ENCODE measurements at places on chromosomes 16 and 17.
A peak's percentile ranks its signal among the peaks of the same experiment; 100 is the strongest.

- no peak for DNase-seq
Observed at GRCh38 chr16:53202398-53202797, 147.6 kb downstream of the CHD9 start.

DNA sequence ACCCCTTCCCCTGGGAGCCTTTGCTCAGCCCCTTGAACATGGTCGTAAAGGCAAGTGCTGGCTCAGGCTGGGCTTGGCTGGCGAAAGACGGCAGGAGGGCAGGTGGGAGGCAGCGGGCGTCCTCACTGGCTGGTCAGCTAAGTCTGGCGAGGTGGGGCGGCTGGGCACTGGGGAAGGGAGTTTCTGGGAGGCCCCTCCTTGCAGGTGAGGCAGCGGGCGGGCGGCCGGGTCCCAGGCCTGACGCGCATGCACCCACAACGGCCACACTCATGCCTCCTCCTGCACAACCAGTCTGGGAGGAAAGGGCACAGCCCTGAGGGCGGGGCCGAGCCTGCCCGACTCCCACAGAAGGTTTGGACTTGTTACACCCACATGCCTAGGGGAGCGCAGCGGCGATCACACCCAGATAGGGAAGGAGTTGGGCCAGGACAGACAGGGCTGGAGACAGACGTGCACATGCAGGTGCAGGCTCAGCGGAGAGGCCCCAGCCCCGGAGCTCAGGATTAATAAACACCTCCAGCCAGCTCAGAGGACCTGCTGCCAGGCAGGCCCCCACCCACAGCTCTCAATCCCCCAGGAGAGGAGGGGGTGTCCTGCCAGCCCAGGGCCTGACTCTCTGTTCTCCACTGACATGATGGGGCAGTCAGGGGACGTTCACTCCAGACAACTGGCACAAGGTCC is at the start of gene EVPL:
TSS of gene EVPL (minus strand) at position 148 of the 681 bp plus-strand sequence. CDS start at position 40, 108 bp downstream.
- no peak for DNase-seq

DNA sequence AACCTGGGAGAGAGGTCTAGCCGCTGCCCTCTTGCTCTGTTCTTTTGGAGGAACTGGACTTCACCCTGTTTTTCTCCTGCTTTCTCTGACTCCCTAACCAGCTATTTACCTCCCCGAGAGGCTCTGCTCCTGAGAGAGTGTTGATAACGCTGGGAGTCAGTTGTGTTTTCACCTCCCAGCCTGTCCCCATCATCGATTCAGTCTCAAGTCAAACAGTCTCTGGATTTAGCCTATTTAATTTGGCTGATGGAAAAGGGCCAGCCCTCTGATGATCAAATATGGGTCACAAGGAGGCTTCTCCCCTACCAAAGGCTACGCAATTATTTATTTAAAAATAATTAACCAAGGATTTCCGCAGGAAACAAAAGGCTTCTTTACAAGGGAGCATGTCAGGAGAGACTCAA is 31.8 kb downstream of the HNF1B start:
- DNase-seq: no peak

DNA sequence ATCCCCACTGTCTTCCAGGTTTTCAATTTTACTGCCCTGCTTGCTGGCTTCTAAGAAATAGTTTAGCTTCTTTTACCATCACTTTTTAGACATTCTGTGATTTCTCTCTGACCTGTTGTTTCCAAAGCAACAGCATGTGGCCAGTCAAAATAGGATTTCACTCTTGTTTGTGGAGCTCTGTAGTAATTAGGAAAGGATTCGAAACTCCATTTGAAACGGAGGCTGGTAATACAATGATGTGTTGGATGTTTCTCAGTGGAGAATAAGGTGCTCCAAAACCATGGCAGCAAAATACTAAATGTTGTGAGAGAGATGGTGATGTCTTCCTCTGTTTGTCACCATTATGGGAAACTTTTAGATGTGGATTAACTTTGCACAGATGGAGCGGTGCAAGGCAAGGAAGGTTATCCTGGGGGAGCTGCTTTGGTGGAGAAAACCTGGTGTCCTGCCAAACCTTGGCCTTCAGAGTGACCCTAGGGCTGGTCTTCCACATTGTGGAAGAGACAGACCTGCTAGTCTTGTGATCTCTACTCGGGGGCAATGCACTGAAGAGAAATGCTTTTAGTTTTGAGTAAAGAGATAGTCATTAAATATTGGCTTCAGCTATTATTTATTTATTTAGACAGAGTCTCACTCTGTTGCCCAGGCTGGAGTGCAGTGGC is 79.4 kb downstream of the PRKCA start:
- no peak for DNase-seq

GRCh38 chr16:19555938-19556771 is 652 bp downstream of the VPS35L start:
- DNase-seq: no peak

GRCh38 chr17:64115822-64116534 is 14.0 kb downstream of the ERN1 start:
- no peak for DNase-seq

- no peak for DNase-seq
Observed at GRCh38 chr17:17739388-17740066, 58.3 kb downstream of the RAI1 start.

DNA sequence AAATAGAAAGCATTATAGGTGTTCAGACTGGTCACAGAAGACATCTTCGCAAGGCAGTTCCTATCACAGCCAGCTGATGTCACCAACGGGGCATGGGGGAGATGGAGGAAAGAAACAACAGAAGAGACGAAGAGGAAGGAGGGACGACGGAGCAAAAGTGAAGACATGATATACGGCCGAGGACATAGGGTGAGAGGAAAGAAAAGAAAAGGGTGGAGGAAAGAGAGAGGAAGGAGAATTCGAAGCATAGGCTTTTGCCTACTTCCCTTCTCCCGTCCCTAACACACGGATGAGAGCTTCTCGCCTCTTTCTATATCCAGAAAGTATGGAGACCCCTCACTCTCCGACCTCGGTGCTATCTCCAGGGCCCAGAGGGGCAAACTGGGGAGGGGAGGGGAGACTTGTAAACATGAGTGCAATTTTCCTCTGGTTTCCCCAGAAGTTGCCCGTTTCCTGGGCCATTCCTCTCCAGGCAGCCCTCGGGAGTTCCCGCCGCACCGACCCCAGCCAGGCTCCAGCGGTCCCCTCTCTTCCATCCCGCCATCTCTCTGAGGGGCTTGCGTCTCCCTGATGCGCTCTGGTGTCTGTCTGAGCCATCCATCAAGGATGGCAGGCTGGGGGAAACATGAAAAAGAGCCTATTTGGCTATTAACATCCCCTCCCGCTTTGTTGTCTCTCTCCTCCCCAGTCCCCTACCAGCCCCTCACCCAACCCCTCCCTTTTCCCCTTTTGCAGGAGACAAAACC is 26.0 kb downstream of the COPZ2 start:
- DNase-seq: peak; percentile 67

DNA sequence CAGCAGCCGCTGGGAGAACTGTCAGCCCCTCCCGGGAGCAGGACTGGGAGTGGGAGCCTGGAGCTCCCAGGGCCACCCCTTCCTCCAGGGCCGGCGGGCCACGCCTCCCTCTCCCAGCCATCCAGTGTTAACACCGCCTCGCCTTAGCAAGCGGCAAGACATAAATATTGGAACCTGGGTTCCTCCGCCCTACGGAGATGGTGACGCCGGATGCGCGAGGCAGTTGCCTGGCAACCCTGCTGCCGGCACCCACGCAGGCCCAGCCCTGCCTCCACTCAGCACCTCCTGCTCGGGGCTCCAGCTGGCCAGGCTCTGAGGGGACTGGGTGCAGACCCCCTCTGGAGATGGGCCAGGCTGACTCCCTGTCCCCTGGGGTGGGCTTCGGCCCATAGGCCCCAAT is 27.4 kb upstream of the CACNA1H start:
- no peak for DNase-seq

GRCh38 chr16:62050793-62051192 is 14.6 kb upstream of the CDH8 start:
- DNase-seq: no peak

- no peak for DNase-seq
Observed at GRCh38 chr16:19479302-19479721, 42.6 kb downstream of the GDE1 start.

DNA sequence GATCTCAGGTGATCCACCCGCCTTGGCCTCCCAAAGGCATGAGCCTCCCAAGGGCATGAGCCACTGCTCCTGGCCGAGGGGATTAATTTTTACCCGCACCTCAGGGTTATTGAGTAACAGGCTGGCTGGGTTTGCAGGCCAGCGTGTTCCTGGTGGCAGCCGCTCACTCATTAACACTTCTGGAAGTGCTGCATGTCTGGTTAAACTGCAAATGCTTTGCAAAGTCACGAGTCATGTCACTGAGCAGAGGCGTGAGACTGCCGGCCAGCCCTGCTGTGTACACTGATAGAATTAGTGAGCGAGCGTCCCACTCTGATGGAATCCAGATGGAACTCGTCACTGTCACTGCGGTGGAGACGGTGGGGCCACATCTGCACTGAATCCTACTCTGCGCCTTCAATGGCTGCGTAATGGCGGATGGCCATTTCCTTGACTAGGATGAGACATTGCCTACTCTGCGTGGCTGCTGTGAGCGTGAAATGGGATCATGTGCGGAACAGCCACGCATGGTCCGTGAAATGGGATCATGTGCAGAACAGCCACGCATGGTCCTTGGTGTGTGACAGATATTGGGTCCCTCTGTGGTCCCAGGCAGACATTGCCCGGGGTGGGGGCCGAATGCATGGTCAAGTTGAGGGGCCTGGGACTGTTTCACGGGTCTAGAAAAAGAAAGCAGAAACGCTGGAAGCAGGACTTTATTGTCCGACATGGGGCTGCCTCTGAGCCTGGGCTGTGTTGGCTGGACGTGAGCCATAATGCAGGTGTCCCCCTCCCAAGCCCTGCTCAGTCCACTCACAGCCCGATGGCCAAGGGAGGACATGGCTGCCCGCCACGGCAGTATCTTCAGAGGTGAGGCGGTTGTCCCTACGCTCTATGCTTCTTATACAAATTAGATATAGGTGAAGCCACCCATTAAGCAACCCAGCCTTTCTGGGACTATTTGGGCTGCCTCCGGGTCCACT is 740 bp upstream of the SLC5A10 start:
- DNase-seq: no peak

- no peak for DNase-seq
Observed at GRCh38 chr16:50293994-50294855, 27.9 kb downstream of the ADCY7 start.

GRCh38 chr17:35801583-35802224 is 6.3 kb upstream of the MMP28 start:
- DNase-seq: peak; percentile 58

GRCh38 chr16:55943267-55943666 is 68.1 kb upstream of the CES5A start:
- no peak for DNase-seq

- no peak for DNase-seq
Observed at GRCh38 chr17:12362853-12363455, 302.7 kb upstream of the MYOCD start.

DNA sequence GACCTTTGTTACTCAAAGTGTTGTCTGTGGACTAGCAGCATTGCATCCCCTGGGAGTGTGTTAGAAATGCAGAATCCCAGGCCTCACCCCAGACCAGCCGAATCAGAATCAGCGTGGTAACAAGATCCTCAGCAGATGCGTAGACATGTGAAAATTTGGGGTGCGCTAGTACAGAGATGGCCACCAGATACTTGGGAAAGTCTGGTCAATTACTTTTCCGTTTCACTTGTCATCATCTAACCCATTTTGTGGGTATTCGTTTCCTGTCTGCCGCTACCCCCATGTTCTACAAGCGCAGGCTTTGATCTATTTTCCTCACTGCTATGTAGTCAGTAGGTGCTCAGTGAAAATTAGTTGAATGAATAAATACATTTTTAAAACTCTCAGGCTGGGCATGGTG is 33.1 kb upstream of the HERPUD1 start:
- no peak for DNase-seq

- DNase-seq: no peak
Observed at GRCh38 chr16:27924411-27925118, 138.9 kb downstream of the GSG1L start.

DNA sequence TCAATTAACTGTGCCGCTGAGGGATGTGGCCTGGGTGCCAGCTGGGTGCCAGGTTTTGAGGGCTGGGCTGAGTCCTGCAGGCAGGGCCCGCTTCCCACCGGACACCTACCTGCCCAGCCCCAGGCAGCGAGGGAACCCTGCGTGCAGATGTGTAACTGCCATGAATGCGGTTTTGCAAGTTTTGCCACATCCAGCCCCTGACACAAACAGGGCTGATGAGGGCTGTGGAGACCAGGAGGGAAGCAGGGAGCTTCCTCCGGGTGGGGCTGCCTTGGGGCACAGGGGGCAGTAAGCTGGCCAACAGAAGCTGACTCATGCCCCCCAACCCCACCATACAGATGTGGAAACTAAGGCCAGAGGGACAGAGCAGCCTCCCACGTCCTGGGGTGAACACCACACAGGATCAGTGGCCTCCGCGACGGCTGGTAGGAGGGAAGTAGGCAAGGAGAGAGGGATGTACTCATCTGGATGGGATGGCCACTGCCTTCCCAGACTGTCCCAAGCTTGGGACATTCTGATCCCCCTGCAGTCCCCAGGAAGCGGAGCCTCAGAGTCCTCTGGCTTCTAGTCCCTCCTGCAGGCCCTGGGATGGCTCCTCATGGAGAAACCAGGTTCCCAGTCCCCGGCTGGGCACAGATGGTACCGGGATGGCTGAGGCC is 1.6 kb downstream of the UBALD1 start:
- no peak for DNase-seq

DNA sequence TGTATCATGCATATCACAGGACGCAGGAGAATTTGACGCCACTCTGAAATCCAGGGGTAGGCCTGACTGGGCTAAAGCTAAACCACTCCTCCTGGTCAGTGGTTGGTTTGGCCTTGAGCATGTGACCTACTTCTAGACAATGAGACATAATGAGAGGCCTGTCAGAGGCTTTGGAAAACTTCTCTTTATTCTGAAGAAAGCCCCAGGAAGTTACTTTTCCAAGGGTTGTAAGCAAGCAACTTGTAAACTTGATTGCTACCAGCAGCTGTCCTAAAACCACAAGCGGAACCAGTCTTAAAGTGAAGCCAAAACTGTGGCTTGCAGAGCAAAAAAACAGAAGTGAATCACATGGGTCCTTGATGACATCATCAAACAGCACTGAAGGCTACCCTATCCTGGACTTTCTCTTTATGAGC is 138.2 kb upstream of the COX10 start:
- DNase-seq: no peak

- DNase-seq: no peak
Observed at GRCh38 chr17:44247876-44248736, 19.8 kb downstream of the SLC4A1 start.

DNA sequence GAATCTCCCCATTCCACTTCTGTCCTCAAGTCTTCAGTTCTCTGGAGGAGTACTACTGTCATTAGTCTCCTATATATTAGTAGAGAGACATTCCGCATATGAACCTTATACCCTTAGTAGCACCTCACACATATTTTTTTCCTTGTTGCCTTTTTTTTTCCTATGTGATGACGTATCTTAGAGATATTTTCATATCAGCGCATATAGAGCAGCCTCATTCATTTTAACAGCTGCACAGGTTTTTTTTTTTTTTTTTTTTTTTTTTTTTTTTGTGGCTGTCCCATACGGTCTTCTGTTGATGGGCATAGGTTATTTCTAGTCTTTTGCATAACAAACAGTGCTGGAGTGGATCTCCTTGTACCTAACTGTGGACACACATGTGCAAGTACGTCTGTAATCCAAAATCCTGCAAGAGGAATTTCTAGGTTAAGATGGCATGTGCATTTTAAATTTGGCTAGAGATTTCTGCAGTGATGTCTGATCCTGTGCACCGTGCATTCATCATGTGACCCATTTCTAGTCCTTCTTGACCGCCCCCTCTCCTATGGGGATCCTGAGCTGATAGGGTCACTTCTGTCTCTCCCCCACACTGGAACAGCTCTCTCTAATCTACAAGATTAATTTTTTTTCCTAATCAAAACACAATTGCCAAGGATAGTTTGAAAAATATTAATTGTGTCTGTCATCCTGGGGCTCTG is 64.8 kb downstream of the PRKCB start:
- DNase-seq: no peak

- DNase-seq: no peak
Observed at GRCh38 chr17:3641717-3642486, 5.3 kb downstream of the CTNS start.
